ENCODE measurements at places on chromosomes 4 and X.

DNA sequence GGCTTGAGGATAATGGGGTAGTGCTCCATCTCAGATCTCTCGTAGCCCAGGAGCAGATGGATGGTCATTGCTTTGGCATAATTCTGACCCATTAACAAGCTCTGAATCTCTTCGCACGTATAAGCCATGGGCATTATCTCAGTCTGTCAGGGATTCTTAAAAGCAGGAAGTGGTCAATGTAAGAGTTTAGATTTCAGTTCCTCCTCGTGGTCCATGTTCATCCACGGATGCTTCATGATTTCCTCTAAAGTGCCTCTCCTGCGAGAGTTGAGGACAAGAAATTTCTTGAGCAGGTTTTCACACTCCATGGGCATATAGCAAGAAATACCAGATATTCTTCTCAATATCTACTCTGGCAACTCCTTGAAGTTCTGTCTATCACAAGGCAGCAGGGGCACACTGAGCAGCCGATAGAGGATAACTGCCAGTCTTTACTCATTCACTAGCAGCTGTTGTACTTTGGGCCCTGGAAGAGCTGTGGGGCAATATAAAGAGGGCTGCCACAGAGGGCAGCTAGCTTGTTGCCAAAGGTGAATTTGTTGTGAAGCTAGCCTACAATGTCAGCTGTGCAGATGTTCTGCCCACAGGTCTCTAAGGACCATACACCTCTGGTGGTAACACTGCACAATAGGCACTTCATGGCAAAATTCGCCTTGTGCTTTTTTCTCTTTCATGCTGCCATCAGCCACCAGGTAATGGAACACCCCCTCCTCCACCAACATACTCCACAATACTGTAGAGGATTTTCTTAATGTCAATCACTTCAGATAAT lies 52.0 kb upstream of the WDR17 start:
- no peak for DNase-seq

GRCh38 chr4:154467886-154468285 lies 23.7 kb downstream of the DCHS2 start:
- no peak for DNase-seq

DNA sequence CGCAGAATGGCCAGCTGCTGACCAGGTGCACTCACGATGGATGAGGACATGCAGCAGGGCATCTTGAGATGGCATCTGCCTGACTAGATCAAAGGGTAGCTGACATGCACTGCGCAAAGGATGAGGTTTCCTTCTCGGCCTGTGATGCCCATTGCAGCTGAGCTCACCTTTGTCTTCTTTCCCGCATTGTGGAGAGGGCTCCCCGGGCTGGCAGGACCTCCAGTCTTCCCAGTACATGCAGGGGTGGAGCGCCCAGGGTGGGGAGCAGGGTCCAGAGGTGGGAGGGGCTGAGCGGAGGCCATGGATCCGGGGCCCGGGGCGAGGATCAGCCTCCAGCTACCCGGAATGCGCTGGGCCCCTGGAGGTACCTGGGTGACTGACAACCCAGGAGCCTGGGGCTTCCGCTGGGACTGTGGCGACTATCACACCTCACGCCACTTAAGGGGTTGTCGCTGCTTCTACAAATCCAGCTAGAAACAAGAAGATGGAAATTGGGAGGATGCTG lies 12.0 kb downstream of the TREX2 start:
- DNase-seq = no peak

DNA sequence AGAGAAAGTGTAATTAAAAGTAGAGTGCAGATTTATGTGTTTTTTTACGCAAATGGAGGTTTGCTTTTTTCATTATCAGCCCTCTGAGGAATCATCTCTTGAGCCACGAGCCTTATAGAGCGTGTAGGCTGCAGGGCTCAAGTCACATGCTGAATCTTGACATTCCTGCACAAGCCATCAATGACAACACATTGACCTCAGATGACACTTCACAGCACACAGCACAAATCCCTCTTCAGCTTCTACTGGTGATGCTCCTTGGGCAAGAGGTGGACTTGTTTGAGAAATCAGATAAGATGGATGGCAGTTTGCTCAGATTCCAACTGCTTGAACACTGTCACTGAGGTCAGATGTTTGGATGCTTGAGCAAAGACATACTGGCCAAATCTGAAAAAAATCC lies 250.6 kb downstream of the SNCA start:
- DNase-seq = no peak

GRCh38 chrX:110280954-110281353 lies 36.9 kb downstream of the AMMECR1 start:
- no peak for DNase-seq

GRCh38 chr4:40601641-40602040 lies 28.0 kb downstream of the RBM47 start:
- DNase-seq = no peak

- no peak for DNase-seq
Observed at GRCh38 chr4:105976915-105977314, 81.6 kb downstream of the NPNT start.

- DNase-seq = no peak
Observed at GRCh38 chr4:99078931-99079624, 9.5 kb downstream of the ADH5 start.

DNA sequence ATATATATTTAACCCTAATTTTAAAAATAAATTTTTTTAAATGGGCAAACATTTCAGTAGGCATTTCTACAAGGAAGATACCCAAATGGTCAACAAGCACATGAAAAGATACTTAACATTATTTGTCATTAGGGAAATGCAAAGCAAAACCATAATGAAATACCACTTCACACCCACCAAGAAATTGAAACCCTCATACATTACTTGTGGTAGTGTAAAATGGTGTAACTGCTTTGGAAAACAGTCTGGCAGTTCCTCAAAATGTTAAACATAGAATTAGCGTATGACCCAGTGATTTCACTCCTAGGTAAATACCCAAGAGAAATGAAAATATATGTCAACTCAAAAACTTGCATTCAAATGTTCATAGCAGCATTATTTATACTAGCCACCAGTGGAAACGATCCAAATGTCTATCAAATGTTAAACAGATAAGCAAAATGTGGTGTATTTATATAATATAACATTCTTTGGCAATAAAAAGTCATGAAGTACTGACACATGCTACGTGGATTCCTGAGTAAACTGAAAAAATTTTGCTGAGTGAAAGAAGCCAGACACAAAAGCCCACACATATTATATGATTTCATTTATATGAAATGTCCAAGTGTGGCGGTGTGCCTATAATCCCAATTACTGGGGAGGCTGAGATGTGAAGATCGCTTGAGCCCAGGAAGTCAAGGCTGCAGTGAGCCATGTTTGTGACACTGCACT lies 16.6 kb downstream of the TRIM2 start:
- no peak for DNase-seq

GRCh38 chrX:72713130-72713529 lies 976 bp downstream of the PHKA1 start:
- DNase-seq = no peak

GRCh38 chr4:142379277-142380051 lies 466.6 kb downstream of the INPP4B start:
- DNase-seq = peak; percentile 59

GRCh38 chrX:17038681-17039161 lies 92.3 kb downstream of the REPS2 start:
- DNase-seq = no peak

GRCh38 chr4:15239866-15240265 lies 188.0 kb upstream of the C1QTNF7 start:
- no peak for DNase-seq

DNA sequence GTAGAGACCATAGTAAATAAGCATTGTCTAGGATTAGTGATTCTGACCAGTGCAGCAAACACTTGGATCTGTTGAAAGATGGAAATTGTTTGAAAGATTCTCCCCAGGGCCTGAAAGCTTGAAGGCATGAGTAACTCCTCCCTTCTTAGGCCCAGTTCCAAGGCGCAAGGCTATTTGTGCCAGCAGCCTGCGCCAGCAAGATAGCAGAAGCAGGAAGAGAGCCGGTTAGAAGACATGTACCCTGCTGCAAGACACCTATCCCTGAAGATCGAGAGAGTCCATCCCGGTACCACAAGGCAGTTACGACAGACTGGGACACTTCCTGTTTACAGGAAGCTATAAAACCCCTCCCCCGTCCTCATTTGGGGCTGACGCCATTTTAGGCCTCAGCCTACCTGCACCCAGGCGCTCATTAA lies 72.4 kb upstream of the JADE1 start:
- DNase-seq = peak; percentile 47

- DNase-seq = no peak
Observed at GRCh38 chr4:107631560-107631959, 88.5 kb downstream of the PAPSS1 start.

DNA sequence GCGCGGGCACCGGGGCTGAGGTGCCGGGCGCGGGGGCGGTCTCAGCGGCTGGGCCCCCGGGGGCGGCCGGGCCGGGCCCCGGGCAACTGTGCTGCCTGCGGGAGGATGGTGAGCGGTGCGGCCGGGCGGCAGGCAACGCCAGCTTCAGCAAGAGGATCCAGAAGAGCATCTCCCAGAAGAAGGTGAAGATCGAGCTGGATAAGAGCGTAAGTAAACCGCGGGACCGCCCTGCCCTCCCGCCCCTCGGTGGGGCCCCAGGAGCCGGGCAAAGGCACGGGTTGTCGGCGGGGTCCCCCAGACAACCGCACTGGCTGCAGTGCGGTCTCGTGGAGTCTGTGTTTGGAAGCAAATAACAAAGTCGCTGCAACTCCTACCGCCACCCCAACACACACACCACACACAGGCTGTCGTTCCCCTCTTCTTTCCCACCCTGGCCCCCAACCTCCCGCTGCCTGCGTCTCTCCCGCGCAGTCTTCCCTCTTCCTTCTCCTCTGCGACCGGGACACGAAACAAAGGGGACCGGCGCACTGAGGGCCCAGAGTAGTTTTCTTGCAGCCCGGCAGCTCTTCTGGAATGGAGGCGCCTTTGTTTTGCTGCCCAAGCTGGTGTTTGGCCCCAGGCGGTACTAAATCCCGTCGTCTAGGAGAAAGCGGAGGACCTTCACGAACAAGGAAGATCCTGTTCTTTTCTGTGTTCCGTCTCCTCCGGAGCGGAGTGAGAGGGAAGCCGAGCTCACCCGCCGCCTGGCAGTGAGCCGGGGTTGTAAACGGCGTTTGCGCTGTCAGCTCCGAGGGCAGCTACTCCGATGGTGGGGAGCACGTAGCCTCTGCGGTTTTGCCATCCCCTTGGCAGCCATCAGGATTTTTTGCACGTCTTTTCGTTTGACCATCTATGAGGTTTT lies 788 bp downstream of the SAP30 start:
- DNase-seq = peak; percentile 85

DNA sequence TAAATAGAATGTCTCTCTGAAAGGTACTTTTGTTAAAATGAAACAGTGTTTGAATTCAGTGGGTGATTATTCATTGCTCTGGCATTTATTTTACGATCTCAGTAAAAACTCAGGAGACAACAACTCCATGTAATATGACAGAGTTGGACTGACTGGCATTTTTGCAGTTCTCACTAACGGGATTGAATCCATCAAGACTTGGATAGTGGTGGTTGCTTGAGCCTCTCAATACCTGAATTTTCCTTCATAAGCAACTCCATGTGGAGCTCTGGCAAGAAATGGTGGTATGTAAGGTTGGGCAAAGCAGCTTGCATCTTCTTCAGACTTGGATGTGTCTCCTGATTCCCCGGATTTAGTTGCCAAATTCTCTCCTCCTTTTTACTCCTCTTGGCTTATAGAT lies 72.7 kb downstream of the FRMPD4 start:
- no peak for DNase-seq

GRCh38 chr4:74062953-74063352 lies 24.5 kb upstream of the CXCL3 start:
- DNase-seq = no peak

GRCh38 chr4:79492148-79492547 lies 84.1 kb upstream of the GK2 start:
- no peak for DNase-seq

- DNase-seq = no peak
Observed at GRCh38 chr4:57051095-57051494, 59.1 kb downstream of the IGFBP7 start.

DNA sequence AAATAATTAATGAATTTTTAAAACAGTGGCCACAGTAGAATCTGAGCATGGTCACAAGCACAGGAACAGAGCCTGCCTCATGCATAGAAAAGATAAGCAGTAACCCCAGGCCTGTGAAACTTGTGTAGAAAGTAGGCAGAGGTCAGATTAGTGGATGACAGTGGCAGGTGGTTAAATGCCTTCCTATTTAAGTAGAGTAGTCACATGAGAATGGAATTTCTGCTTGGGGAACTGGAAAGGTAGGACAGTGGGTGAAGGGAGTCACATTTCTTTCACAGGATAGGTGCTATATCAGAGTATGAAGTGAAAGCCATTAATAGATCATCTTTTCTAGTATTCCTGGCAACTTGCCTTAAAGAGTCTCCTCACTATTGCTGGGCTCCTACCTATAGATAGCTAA lies 34.9 kb upstream of the ASB12 start:
- no peak for DNase-seq

DNA sequence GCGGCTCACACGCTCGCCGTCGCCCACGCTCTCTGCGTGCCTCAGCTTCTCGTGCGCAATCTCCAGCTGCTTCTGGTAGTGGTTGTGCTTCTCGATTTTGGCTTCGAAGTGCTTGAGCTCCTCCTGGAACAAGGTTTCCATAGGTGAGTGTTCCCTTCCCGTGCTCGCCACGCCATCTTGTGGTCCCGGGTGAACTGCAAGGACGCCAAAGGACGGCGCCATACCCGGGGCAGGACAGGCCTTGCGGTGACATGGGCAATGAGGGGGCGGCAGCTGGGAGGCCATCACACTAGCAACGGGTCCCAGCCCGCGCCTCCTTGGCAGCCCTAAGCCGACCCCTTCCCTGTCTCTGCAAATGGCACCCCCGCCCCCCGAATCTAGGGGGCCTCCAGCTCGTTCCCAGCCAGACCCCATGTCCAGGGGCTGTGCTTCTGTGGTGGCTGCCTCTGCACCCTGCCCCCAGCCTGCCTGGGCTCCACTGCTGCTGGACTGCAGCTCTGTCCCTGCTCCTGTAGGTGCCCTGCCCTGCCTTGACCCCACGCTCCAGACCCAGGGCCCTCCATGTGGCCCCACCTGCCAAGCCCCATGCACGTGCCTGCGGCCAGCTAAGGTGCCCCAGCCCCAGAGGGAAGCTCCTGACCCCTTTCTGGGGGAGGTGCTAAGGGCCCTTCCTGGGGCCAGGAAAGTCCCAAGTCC lies 17.3 kb downstream of the LRPAP1 start:
- DNase-seq = peak; percentile 89

DNA sequence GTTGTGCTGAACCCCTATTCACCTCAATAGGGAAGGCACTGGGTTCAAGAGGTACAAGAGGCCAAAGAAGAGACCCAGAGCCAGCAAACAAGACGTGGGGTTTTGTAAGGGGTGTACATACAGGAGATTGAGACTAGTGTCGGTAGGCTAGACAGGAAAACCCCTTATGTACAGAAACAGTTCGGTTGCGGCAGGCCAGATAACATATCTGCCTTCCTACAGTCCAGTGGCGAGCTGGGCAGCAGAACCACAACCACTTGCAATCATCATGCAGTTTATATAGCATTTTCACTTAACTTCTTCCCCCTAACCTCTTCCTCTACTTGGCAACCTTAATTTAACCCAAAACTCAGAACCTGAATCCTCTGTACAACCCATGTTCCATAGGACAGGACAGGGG lies 422.2 kb downstream of the PDHA2 start:
- DNase-seq = no peak

DNA sequence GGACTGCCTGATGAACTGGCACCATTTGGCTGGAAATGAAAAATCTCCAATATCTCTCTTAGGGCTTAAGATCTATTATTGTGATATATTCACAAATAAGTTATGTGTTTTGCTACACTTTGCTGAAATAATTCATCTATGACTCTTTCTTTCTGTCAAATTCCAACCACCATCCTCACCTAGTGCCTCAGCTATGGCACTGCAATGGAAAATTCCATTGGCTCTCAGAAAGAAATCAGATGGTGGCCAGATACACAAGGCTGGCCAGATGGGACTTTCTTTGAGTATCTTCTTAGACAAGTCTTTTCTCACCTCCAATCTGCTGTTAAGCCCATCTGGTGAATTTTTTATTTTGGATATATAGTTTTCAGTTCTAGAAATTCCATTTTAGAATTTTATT lies 28.0 kb downstream of the NAT8L start:
- peak; percentile 24 for DNase-seq

All from endodermal cell (in vitro differentiated cells).